ENCODE measurements at places on chromosomes 3 and 15.

DNA sequence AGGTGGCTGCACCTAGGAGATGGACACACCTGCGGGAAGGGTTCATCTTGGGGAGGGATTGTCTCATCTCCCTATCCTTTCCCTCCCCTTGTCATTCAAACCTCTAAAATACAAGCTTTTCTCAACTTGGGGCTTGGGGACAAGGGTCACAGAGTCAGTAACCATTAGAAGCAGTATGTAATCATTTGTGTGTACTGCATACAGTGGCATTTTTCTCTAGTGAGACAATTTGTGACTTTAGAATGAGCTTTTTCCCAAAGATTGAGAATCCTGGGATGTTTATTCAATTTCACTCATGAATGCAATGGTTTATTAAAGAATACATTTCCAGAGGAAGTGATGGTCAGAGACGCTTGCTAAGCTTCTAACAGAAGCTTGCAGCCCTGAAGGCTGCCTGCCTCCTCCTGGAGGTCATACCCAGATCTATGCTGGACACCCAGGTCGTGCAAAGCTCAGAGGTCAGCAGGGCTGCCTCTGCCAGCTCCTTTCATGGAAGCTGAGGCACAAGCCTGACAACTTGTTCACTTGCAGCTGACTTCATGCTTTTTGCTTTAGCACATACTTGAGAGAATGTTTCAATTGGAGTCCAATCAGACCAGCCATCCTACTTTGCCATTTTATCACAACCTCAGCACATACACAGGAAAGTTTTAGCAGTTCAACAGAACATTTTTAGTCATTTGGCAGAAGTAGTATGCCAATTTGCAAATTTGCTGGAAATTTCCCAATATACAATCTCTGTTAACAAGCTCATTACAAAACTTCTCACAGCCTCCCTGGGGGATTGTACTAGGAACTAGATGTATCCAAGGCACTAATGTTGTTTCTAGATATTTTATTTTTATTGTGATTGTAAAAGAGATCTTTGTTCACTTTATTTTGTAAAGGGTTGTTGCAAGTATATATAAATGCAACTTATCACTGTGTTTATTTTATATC, 25.6 kb upstream of the ALDH1L1 start:
- no peak for DNase-seq

DNA sequence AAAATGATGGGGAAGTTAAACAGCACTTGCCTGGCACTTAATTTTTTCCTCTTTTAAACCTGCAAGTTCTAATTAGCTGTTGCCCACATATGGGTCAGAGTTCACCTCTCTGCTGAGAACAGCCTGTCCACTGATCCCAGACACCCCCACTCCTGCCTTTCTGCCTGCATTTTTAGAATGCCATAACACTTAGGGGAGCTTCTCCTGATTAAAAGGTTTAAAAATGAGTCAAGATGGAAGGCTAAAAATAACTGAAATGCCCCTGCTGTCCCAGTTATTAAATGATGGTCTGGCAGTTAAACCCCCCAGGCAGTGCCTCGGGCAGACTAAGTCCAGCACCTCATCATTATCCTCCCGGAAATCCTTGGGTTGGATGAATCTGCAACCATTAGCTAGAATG, 913.6 kb upstream of the ARPP21 start:
- DNase-seq = no peak

DNA sequence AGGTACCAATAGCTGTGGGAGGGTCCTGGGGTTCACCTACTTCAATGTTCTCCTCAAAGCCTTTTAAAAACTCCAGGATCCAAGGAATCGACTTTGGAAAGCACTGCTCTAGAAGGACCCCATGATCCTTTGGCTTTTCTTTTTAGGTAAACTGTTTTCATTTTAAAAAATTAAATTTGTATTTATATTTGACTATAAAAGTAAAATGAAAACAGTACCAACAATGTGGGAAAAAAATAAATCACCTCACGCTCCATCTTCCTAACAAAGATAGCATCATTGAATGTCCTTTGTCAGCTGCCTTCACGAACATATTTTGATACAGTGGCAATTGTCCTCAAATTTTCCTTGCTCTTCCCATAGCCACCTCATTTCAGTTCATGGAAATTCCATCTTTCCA, 127.5 kb downstream of the PLD1 start:
- no peak for DNase-seq

DNA sequence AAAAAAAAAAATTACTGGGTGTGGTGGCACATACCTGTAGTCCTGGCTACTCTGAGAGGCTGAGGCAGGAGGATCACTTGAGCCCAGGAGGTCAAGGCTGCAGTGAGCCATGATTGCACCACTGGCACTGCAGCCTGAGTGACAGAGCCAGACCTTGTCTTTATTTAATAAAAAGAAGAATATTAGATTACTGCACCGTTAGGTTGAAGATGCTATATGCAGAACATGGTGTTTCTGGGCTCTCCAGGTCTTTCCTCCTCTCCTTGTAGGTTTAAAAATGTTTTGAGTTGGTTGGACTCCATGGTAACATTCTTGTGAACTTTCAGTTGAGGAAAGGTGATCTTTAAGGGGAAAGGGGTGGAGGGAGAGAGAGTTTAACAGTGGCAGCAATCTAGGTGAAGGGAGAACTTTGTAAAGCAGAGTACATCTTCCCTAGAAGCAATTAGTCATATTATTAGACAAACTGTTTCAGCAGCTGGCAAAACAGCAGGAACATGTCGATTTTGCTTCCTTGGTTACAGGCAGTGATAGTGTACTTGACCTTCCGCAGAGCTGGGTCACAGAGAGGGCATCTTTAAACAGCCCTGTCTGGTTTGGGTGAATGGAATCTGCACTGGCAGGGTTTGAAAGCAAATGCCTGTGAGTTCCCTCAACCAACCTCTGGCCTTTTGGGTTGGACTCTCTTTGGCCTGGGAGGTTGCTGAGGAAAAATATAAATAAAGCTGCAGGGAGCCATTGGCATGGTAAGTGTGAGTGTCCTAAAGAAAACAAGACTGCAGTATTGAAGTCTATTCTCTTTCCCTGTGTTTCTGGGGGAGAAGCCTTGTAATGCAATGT, 42.8 kb downstream of the NR2C2 start:
- DNase-seq = no peak

DNA sequence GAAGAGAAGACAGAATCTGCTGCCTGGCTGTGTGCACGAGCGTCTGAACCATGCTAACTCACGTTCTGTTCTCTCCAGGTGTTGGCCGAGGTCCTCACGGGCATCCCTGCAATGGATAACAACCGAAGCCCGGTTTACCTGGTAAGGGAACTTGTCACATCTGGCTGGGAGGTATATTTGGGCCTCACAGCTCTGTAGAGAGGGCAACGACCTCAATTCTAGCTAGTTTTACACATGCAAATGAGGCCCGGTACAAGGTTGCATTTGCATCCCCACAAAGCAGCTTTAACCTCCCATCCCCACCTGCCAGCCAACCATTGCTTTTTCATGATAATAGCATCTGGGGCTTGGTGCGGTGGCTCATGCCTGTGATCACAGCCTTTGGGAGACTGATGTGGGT, 22.0 kb upstream of the TATDN2 start:
- DNase-seq = no peak

- no peak for DNase-seq
These were observed 45.2 kb upstream of the BDH1 start for GRCh38 chr3:197600796-197601565.

DNA sequence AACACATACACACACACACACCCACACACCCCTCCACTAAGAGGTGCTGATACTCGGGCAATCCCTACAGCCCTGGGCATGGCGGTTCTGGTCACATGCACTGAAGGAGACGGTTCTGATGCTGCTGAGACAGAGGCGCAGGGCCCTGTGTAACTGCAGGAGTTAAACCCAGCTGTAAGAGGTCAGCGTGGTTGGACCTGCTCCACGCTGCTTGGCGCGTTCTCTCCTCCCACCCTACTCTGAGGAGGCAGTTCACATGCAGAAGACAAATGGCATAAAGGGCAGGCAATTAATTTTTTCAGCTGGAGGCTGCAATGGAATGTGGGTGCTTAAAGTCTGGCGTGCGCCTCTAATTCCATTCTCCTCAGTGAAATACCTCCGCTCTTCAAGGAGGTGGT, 35.2 kb downstream of the GRK7 start:
- DNase-seq = peak; percentile 73

DNA sequence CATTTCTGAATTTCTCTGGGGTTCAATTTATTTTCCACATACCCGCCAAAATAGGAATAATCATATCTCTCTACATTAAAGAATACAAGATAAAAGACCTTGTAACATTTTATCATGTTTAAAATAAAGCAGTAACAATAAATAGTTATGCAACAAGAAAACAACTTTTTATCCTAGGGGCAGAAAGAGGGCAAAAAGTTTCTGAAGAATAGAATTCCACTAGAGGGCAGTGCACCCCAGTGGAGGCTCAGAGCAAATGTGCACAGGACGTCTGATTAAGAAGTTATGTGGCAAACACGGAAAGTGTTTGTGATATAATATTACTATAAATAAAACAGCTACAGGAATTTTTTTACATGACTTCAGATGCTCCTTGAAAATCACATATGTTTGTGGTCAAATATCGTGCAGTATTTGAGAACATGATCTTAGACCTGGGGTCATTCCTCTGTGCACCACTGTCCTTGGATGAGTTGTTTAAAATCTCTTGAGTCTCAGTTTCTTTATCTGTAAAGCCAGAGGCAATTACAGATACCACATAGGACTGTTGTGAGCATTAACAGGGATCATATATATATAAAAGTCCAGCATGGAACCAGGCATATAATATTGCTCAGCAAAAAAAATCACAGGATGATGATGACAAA, 13.2 kb upstream of the PIK3R4 start:
- no peak for DNase-seq

DNA sequence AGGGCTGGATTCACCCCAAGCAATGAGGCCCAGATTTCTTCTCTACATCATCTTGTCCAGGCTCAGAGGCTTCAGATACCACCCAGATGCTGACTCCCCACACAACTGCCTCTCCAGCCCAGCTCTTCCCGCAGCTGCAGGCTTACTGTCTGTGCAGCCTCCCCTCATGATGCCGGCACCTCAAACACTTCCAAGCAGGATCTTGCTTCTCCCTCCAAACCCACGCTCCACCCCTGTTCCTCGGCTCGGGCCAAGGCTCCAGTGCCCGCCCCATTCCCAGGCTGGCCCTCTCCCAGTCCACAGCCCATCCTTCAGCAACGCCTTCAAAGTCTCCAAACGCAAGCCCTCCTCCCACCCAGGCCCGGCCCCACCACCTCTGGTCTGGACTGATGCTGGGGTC, 159.2 kb upstream of the LINGO1 start:
- no peak for DNase-seq

GRCh38 chr15:68682330-68682729, 103.5 kb downstream of the CORO2B start:
- no peak for DNase-seq

GRCh38 chr3:146326875-146327543, 76.1 kb upstream of the PLSCR4 start:
- DNase-seq = no peak

GRCh38 chr15:40439960-40440742, 602 bp upstream of the BAHD1 start:
- no peak for DNase-seq

- DNase-seq = no peak
These were observed 179.8 kb downstream of the ZPLD1 start for GRCh38 chr3:102614585-102614984.

GRCh38 chr3:181250714-181251113, 261.2 kb upstream of the DNAJC19 start:
- no peak for DNase-seq

DNA sequence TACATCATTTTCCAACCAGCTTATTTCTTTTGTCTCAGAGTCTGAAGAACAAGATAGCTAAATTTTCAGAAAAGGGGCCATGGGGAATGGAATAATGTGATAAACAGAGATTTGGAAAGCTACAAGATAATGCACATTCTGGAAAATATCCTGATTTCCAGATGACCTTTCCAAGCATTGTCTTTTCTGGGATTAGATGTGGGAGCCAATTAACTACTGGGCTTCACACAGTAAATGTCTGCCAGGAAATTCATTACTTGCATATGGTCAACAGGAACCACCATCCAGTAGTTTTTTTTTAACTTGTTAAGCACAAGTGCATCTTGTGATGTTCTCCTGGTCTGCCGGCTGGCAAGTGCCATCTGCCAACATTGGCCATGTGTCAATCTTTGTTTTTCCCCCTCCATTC, 131.1 kb upstream of the BFSP2 start:
- no peak for DNase-seq

DNA sequence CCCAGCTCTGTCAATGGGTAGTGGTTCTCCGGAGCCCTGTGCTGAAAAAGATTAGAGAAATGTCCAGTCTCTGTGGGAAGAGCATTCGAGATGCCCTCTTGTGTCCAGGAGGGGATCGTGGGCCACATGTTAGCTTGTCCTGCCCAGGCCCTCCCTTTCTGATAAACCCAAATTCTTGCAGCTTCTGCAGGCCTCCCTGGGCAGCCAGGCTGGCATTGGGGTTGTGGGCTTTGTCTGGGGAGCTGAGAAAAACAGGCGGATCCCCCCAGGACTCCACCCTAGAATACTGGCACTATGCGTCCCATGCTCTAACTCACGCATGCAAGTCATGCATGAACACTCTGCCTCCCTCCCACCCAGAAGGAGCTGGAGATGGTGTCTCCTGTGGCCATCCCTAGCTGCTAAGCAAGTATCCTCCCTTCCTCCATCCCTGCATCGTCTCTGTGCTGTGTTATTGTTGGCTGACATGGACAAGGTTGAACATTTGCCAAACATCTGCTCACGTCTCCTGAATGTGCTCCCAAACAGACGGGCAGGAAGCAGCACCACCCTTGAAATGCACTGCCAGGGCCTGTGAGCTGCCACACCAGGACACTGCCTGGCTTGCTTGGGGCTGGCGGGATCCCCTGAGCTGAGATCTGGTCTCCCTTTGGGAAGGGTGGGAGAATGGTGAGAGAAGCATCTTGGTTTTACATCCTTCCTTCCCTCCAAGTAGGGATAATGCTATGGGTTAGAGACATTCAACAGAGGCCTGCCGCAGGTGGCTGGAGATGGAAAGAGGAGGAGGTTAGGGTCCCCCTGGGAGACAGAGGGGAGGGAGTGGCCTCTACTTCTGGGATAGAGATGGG, 26.5 kb downstream of the CFAP161 start:
- peak; percentile 84 for DNase-seq

DNA sequence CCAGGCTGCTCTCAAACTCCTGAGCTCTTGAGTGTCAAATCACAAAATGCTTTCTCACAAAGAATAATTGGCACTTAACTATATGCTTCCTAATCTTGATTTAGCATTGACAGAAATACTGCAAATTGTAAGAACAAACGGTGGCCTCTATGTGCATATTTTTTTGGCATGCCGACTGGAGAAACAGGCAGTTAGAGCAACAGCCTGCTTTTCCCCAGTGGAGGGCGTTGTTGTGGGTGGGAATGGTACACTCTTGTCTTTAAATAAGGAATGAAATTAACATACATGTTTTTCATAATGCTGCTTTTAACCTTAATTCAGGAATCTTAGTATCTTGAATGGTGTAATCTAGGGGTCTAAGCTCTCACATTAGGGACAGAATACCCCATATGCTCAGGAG, 31.1 kb upstream of the SV2B start:
- DNase-seq = no peak

Data from Right ventricle myocardium inferior (tissue), 1 donor.